ENCODE measurements at places on chromosomes 4 and X.

DNA sequence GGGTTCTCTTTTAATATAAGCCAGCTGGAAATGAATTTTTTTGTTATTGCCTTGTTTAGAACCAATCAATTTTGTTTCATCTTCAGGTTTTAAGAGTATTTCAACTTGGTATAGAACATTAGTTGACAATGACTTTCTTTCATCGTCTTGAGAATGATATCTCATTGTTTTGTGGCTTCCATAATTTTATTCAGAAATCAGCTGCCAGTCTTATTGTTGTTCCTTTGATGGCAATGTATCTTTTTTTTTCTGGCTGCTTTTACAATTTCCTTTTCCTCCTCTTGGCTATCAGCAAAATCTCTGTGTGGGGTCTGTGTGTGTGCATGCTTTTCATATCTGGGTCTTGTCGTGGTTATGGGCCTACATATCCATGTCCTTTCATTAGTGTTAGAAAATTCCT is 1536.4 kb upstream of the TENM3 start:
- no peak for DNase-seq

- no peak for DNase-seq
Observed at GRCh38 chrX:118225711-118226428, 109.3 kb upstream of the KLHL13 start.

GRCh38 chr4:153592064-153592463 is 92.0 kb upstream of the TLR2 start:
- DNase-seq: no peak

DNA sequence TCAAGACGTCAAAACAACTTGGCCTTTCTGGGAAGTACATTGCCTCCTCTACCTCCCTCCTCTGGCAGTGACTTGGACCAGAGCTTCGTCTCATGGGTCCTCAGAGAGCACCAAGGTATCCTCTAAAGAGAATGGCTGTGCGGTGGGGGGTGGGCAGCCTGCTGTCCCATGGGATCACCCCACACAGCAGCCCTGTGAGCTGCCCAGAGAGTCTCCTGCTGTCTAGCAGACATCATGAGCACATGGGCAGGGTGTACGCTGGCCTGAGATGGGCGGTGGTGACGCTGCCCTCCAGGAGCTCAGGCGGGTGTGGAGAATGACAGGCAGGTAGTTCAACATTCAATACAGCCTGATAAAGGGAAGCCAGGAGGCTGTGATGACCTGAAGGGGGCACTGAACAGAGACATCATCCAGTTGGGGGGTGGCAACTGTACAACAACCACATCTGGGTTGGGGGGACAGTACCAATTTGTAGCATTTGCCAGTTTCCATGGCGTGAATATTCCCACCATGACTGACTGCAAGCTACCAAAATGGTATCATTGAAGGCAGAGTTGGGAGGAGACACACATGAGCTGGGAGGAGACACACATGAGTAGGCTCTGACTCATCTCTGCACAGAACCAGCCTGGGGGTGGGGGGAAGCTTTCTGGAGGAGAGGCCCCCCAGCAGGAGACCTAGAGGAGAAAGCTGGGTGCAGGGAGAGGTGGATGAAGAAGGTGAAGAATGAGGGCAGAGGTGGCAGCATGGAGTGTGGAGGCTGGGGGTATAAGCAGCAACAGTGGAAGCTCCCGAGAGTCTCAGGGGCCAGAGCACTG is 35.9 kb downstream of the C4orf50 start:
- DNase-seq: peak; percentile 2

GRCh38 chr4:141654098-141654497 is 17.7 kb downstream of the IL15 start:
- no peak for DNase-seq

DNA sequence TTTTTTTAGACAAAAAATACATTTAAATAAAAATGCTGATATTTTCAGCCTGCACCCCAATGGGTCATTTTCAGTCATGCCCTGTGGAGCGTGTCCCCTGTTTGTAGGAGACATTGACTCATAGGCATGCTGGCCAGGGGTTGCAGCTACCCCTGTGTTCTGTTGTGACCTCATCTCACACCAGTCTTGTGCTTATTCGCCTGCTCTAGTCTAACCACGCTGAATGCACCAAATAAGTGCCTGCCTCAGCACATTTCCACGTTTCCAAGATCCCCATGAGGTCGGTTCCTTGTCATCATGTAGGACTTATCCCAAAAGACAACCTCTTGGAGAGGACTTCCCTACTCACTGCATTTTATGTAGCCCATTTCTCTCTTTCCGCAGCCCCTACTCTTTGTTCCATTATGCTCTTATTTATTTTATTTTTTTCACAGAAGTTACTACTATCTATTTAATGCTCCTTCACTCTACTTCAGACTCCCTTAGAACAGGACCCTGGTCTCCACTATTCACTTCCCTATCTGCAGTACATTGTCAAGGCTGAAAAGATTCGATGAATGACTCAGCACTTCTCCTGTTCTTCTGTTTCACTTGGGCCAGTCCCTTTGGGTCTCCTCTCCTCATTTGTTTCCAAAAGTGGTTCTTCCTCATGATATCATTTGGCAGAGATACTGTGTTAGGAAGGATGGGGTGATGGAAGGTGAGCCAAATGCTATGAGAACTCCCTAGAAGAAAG is 109.7 kb downstream of the MSL3 start:
- DNase-seq: no peak

Measured in CD4-positive, alpha-beta T cell treated with Interleukin-4 for 1 hour (primary cell).